ENCODE measurements at places on chromosomes 6 and 20. TPM values are rescaled to one million over a fixed set of nuclear protein-coding genes. Genes with fewer than 3 reads are reported as not detected.

The C20orf144 gene
- not detected for polyA plus RNA-seq

The ZNF184 gene
- 10.1 TPM for polyA plus RNA-seq

The MUC21 gene
- not detected for polyA plus RNA-seq

The SIRT5 gene
- 9.8 TPM for polyA plus RNA-seq

The TRIM31 gene
- not detected for polyA plus RNA-seq

The CRIP3 gene
- 1.5 TPM for polyA plus RNA-seq

The POM121L2 gene
- polyA plus RNA-seq, result not detected

The PLCB4 gene
- 5.1 TPM for polyA plus RNA-seq
